Right hindlimb (tissue), 1 donor: ENCODE measurements at places on chromosomes 11 and 22.

- no peak for DNase-seq
These were observed 94.7 kb downstream of the ST3GAL4 start for GRCh38 chr11:126450198-126450597.

GRCh38 chr22:46833228-46833627 lies 70.8 kb downstream of the TBC1D22A start:
- no peak for DNase-seq

- no peak for DNase-seq
These were observed 175.1 kb downstream of the LRRC4C start for GRCh38 chr11:41284354-41284753.

- no peak for DNase-seq
These were observed 275.3 kb downstream of the C11orf87 start for GRCh38 chr11:109697140-109697843.

DNA sequence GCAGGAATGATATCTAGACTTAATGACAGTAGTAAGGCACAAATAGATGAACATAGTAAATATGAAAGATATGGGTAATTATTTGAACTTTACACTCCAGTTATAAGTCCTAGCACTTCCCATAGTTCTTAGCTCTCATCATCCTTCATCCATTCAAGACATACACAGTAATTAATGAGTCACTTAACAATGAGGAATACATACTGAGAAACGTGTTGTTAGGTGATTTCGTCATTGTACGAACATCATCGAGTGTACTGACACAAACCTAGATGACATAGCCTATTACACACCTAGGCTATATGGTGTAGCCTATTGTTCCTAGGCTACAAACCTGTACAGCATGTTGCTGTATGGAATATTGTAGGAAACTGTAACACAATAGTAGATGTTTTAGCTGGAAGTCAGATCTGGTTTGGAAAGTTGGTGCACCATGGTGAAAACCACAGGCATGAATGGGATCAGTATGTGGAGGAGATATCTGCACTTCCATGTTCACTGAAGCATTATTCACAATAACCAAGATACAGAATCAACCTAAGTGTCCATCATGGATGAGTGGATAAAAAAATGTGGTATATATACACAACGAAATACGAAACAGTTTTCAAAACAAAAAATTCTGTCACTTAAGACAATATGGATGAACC lies 229.9 kb upstream of the PITPNB start:
- DNase-seq = no peak

DNA sequence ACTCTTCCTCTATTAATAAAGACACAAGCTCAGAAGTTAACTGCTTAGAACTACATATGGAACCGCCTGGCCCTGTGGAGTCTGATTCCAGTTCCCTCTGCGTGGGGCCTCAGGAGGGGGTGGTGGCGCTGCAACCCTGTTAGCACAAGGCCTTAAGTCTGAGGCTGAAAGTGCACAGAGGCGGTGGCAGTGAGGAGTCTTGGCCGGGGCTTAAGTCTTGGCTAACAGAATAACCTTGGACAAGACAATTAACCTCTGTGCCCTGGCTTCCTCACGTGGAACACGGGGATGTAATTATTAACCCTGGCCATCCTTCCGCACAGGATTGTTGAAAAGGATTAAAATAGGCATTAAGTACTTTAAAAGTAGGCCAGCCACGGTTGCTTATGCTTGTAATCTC lies 191.5 kb downstream of the CEP164 start:
- DNase-seq = no peak

DNA sequence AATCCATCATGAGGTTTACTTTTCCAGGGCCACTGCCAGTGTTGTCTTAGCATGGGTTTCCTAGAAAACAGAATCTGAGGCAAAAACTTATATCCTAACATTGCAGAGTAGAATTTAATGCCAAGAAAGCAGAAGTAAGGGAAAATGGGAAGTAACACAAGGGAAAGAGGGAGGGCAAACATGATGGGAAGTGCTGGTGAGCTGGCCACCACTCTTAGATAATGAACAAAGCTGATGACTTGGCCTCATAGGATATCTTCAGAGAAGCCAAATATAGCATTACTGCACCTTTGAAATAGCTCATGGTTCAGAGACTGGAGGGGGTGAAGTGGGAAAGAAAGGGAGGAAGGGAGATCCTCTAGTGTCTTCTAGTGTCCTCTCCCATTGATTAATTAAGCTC lies 24.8 kb upstream of the CALCB start:
- DNase-seq = no peak

- no peak for DNase-seq
These were observed 8.1 kb downstream of the SHISA8 start for GRCh38 chr22:41906822-41907221.

DNA sequence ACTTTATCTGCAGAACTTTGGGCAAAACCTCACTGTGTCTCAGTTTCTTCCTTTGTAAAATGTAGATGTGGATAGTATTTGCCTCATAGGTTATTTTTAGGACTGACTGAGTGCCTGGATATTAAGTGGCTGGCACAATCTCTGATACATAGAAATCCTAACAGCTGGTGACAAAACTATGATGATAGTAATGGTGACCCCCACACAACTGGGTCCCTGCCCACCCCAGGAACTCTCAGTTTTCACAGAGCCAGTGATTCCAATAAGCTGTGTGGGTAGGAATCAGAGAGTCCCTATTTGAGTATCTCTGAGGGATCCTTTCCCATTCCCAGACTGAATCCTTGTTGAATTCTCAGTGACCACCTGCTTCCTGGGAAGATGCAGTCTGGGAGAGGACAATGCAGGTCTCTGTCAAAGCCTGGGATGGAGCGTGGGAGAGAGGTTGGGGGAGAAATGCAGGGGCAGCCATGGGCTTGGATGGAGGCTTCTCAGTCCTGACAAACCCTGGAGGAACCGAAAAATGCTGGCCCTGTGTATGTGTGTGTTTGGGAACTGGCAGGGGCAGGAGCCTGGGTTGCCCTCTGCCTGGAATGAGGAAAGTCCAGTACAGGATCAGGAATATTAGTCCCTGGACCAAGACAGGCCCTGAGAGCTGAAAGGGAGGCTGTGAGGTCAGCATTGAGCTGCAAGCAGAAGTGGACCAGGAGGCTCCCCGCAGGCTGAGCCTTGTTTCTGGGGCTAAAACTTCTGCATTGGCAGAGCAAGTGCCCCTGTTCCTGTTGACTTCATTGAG lies 6.1 kb upstream of the P2RY6 start:
- peak; percentile 17 for DNase-seq

DNA sequence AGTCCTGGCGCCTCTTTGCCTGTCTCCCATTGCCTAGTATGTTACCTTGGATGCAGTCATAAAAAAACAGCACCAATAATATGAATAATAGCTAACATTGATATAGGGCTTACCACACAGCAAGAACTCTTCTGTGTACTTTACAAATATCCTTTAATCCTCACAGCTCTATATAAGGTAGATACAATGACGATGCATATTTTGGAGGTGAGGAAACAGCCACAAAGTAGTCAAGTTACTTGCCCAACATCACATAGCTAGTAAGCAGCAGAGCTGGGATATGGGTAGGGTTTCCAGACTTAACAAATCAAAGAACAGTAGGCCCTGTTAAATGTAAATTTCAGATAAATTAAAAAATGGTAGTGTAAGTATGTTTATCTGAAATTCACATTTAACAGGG lies 128.8 kb downstream of the ST3GAL4 start:
- no peak for DNase-seq

DNA sequence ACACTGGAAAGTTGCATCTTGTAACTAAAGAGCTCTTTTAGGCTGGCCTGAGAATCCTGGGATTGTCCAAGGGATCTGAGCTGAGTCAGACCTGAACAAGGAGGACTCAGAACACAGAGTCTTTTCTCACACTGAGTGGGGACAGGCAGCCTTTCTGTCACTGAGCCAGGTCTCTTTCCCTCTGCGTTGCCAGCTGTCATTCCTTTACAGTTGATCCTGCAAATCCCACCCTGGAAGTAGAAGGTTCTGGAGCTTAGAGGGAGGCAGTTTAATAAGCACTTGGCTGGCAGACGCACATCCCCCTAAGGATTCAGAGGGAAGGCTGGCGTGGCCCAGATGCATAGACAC lies 76.3 kb upstream of the SUSD2 start:
- peak; percentile 76 for DNase-seq

DNA sequence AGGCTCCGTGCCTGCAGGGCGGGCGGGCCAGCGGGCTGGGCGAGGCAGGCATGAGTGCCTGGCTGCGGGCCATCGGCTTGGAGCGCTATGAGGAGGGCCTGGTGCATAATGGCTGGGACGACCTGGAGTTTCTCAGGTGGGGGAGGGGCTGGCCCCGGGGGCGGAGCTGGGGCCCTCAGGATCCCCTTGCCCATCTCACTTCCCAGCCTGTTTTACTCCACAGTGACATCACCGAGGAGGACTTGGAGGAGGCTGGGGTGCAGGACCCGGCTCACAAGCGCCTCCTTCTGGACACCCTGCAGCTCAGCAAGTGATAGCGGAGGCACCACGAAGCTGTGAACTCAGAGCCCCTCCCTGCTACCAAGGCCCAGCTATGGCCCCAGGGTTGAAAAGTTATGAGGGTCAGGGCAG lies 5.9 kb downstream of the PHOX2A start:
- DNase-seq = no peak

DNA sequence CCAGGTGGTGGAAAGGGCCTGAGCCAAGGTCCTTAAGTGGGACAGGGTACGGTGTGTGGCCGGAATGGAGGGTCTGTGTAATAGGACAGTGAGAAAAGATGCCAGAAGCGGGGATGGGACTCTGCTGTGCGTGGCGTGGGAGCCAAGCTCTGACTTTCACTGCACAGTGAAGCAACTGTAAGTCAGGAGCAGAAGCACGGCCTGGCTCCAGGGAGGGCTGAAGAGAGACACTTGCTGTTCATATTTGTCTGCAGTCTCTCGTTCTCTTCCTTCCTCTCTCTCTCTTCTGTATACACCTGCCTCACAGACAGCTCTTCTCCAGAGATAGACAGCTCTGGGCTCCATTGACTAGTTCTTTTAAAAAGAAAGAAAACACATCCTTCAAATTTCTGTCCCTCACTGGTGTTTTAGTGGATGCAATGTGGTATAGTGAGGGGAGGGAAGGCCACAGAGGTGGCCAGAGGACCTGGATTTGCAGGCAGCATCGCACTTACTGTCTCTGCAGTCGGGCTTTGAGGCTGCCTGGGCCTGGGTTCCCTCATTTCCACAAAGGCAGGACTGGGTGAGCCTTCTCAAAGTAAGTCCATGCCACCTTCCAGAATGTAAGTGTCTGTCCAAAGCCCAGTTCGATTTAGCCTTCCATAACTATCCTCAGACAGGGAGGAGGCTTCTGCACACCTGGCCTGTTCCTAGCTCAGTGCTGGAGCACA lies 2.1 kb downstream of the IL17RA start:
- DNase-seq = no peak

- no peak for DNase-seq
These were observed 37.5 kb downstream of the C11orf91 start for GRCh38 chr11:33663121-33663520.

- DNase-seq = no peak
These were observed 23.4 kb upstream of the PIK3C2A start for GRCh38 chr11:17230867-17231851.

- no peak for DNase-seq
These were observed 17.6 kb upstream of the SPON1 start for GRCh38 chr11:13944911-13945425.

- no peak for DNase-seq
These were observed 25.3 kb downstream of the ARVCF start for GRCh38 chr22:19991395-19991644.

DNA sequence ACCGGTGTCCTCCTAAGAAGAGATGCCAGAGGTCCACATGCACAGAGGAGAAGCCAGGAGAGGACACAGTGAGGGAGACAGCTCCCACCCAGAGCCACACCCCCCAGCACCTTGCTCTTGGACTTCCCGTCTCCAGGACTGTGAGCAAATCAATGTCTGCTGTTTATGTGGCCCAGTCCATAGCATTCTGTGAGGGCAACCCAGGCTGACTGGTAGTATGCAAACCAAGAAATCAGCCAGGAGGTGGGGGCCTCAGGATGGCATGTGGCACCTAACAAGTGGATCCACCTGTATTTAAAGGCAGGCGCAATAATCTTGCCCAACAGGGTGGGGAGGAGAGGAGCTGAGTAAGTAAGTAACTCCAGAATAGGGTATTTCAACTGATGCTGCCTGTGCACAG lies 136.4 kb downstream of the BRD1 start:
- DNase-seq = no peak

GRCh38 chr11:14124886-14125285 lies 162.4 kb downstream of the SPON1 start:
- DNase-seq = no peak

- no peak for DNase-seq
These were observed 32.2 kb downstream of the ELMOD1 start for GRCh38 chr11:107623183-107623582.

DNA sequence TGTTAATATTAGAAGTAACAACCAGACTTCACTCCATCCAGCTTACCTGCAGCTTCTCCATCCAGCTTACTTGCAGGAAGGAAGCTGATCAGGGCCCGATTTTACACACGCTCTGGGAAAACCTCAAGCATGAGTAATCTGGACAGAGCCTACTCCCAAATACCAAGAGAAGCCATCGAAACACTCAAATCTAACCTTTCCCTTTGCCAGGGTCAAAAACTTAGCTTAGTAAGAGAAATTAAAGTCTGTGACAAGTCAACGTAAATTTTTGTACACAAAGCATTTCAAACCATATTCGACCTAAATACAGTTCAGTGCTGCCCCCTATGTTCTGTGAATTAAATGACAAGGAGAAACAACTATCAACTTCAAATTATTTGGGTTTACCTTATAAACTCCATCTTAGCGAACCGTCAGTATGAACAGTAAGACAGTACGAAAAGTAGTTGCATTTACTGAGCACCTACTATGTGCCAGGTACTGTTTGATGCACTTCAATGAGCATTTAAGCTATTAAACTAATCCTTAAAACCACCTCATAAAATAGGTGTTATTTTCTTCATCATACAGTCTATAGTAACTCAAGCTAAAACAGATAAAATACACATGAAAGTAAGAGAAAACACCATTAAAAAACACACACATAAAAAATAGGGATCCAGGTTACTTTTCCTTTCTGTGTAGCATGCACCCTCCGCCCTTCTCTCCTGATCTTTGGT lies 36.9 kb downstream of the ARFGAP3 start:
- no peak for DNase-seq

DNA sequence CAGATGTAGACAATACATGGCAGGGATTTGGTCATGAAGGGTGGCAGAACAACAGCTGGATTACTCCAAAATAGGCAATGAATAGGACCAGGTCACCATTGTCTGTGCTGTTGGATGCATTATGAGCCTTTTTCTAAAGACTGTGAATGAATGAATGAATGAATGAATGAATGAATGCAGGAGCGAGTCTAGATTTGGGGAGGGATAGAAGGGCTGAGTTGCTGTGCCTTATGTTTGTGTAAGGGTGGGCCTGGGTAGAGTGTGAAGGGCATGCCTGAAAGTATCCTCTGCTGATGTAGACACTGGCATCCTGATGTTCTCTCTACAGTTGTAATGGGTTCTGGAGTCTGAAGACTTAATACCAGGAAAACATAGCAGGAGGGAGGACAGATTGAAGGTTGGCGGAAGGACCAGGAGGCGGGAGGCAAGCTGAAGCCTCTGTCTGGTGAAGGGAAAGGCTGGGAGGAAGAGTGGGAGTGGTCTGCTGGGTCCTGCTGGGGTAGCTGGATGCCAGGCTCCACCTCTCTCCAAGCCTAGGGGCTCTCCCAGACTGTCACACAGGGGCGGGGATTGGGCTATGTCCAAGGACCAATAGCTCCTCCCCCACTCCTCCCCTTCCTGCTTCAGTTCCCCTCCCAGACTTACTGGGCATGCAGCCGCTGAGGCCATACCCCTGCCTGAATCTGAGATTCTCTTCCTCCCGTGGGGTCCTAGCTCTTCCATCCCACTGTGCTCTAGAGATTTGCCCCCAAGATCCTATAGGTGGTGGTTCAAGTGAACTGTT lies 4.8 kb downstream of the TRIM3 start:
- DNase-seq = peak; percentile 93
